ENCODE measurements at places on chromosomes 5 and 9.

DNA sequence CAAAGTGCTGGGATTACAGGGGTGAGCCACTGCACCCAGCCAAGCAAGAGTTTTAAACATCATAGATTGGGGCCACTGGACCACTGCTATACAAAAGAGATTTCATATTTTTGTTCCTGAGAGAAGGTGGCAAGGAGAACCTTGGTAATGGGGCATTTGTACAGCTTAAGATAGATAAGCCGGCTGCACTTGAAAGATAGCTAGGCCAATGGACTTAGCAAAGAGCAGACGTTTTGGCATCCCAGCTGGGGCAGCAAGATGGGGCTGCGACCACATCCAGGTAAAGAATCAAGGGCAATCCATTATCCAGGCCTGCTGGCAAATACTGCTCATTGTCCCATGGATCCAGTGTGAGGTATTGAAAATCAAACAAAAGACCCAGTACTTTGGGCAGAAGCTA lies 3.9 kb upstream of the ISCA1 start:
- no peak for DNase-seq

- DNase-seq, result no peak
Observed at GRCh38 chr9:35675732-35676392, 2.1 kb downstream of the CA9 start.

GRCh38 chr5:32494827-32495226 lies 50.3 kb upstream of the ZFR start:
- DNase-seq, result no peak

- no peak for DNase-seq
Observed at GRCh38 chr5:108639366-108639765, 108.3 kb upstream of the FER start.

DNA sequence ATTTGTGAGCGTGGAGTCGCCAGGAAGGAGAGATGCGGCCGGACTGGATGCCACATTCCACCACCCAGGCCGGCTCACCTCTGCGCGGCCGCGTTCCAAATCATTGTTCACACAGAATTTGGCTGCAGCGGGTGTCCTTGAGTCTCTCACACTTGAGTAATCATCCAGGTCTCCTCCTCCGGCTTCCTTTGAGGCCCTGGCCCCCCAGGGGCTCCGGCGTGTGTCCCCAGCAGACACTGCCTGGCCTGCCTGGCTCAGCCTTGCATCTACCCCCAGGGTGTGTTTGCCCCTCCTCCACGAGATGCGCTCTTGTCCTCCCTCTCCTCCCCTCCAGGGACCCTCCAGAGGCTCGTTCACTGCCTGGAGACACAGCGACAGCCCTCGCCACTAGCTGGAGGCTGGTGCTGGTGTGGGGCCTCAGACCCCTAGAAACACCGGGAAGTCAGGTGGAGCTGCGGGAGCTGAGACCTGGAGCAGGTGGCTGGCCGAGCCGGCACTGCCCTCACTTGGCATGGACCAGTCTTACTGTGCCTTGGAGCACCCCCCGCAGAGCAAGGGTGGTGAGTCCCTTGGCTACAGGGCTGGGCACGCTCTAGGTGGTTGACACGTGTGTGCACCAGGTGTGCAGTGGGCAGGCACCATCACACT lies 7.0 kb upstream of the SLC9A3 start:
- no peak for DNase-seq

GRCh38 chr5:660491-661030 lies 32.6 kb downstream of the TPPP start:
- DNase-seq, result no peak

GRCh38 chr5:88657906-88658775 lies 224.8 kb downstream of the MEF2C start:
- no peak for DNase-seq

- no peak for DNase-seq
Observed at GRCh38 chr5:53287573-53287972, 178.0 kb upstream of the MOCS2 start.

DNA sequence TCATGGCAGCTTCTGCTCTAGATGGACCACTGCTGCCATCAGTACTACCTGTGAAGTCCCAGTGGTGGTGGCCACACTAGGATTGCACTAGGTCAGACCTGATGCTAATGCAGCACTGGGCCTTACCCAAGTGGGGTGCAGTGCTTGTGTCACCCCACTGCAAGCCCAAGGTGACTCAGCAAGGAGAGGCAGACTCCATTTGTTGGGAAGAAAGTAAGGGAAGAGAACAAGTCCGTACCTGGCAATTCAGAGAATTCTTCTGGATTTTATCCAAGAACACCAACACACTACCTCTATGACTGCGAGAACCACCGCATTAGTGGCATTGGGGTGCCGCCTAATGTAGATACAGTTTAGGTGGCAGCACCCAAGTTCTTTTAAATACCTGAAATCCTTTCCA lies 34.0 kb upstream of the TYRP1 start:
- DNase-seq, result no peak

DNA sequence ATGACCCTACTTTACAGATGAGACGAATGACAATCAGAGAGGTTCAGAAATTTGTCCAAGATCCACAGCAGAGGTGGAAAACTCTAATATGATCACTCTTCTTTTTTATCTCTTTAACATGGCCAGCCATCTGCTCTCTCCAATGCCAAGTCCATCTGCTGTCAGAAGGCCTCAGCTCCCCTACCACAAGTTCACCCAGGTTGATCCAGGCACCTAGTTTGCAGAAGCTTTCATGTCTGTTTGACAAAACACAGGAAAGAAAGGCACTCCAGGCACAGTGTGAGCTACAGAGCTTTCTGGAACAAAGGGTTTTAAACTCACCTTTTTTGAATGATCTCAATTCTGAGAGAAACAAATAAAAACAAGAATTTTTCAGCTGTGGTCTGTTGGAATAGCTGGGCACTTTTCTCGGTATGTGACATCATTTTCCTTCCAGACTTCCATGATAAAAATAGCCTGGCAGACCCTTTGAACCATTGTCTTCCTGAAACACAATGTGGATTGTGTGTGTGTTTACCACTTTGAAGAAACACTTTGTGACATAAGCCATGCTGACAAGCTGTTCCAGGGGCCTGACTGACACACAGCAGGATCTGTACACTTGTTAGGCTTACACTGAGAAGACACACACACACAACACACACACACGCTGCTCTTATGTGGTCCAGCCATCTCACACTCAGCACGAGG lies 214.3 kb downstream of the AGTPBP1 start:
- no peak for DNase-seq

Data from DND-41 (cell line).